OCI-LY7 (cell line): ENCODE measurements at places on chromosomes 7 and 10. TPM values are rescaled to one million over a fixed set of nuclear protein-coding genes. Genes with fewer than 3 reads are reported as not detected.

- no peak for DNase-seq
These were observed 24.2 kb downstream of the COL1A2 start for GRCh38 chr7:94418851-94419250.

DNA sequence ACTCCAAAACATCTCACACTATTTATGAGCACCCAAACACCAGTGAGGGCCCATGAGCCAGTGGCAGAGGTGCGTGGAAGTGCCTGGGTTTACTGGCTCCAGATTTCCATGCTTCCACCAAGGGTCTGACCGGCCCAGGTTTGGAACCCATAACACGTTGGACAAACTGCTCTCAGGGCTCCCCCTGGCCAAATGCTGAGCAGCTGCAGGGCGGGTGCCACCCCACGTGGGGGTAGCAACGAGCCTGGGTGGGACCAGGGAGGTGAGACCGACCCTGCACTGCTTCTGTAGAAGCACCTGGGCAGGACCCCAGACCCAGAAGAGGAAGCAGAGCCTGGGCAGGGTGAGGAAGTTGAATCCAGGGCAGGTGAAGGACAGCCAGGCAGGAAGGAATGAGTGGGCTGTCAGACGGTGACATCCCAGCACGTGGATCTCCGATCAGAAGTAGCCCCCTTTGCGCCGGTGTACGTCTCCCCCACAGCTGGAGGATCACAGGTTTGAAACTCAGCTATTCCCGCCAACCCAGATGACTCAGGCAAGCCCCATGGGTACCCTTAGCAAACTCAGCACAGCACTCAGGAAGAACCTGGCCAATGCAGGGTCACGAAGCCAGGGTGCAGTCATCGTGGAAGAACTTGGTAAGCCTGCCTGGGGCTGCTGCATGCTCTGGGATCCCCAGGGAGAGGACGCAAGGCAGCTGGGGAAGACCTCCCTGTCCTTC lies 100.4 kb upstream of the DDC start:
- no peak for DNase-seq

DNA sequence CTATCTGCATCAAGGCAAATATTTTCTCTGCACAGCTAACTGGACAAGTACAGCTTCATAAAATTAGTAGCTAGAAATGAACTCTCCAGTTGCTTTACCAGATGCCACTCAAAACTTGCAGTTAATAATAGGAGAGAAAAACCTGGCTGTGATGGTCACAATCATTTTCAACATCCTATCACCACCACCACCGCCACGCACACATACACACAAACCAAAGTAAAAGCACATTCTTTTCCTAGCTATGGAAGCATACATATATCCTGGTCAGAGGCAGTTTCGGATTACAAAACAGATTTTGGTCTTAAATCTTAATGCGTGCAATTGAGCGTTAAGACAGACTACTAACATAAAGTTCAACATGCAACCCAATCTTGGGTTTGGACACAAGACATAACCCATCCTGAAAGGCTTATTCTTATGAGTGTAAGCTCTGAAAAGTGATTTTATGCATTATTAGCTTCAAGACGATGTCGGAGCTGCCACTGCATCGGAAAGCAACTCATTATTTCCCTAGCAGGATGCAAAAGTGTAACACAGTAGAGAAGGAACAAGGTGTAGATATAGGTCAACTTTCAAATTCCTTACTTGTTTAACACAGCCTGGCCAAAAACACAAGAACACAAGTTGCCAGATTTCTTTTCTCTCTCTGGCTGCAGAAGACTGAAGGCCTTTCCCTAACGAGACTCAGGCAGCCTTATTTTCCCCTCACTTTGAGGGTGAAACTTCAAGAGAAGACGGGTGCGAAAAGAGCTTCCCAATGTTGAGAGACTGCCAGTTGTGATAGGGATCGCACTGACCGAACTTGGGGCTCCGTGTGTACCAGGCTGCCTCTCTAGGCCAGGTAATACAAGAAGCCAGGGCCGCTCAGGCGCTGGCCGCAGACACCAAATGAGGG lies 1.2 kb downstream of the CACUL1 start:
- no peak for DNase-seq

DNA sequence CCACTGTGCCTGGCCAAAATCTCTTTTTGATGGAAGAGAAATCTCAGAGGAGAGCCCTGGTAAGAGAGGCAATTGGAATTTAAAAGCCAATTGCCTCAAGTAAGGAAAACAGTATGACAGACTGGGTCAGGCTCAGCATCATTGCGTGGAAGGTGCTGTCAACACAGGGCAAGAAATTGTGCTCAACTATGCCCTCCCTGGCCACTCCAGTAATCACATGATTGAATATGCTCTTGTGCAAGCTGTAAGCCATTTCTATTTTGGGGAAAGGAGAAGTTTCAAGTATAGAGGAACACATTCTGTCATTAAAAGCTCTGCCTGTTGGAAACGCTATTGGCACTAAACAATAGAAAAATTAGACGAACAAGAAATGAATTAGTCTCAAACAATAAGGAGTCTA lies 1127.7 kb downstream of the REEP3 start:
- DNase-seq: no peak

GRCh38 chr10:47159361-47160260 lies 140.4 kb upstream of the GDF10 start:
- no peak for DNase-seq

DNA sequence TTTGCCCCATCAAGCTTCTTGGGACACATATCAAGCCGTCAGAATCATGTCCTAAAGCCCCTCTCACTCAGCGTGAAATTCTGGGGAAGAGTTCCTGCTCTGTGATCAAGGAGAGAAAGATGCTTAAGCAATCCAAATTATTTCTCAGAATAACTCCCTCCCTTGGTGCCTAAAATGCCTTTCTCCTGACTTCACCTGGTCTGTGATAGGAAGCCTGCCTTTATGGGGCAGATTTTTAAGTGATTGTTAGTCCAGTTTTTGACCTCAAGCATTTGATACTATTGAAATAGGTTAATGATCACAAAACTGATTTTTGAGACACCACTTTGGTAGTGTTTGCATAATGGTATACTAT lies 76.4 kb upstream of the MAGI2 start:
- DNase-seq: no peak

- DNase-seq: no peak
These were observed 205.2 kb downstream of the SEC23IP start for GRCh38 chr10:120097766-120098165.

GRCh38 chr10:131944976-131945695 lies 36.6 kb downstream of the BNIP3 start:
- no peak for DNase-seq

GRCh38 chr7:155346285-155346684 lies 48.6 kb downstream of the INSIG1 start:
- no peak for DNase-seq

- no peak for DNase-seq
These were observed 349.5 kb upstream of the NFE2L3 start for GRCh38 chr7:25802473-25802872.

DNA sequence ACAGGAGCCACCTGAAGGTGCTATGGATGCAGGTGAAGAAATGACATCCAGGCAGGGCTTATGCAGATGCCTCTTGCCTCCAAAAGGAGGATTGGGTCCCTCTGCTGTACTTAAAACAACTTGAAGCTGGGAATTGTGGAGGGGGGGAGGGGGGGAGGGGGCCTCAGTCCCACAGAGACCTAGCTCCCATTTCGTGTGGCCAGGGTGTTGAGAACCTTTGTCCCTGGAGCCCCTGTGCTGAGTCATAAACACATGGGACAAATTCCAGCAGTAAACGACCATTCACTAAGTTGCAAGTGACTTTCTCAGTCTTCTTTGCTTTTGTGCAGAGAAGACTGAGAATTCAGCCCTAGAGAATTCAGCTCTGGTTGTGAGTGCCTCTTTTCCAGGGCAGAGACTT lies 96.5 kb upstream of the PODXL start:
- DNase-seq: no peak

DNA sequence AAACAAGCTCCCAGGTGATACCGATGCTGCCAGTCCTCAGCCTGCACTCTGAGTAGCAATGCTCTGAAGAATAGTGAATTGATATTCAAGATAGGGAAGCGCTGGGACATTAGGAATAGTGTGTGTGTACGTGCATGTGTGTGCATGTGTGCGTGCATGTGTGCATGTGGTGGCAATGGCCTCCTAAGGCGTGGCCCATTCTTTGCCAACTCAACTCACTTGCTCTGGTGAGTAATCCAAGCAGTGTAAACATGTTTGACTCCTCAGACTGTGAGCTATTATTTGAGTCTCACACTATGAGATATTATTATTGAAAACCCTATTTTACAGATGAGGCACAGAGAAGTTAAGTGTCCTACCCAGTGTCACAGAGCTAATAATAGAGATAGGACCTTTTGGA lies 186.6 kb downstream of the RAB11FIP2 start:
- DNase-seq: no peak

- DNase-seq: no peak
These were observed 235.8 kb downstream of the CELF2 start for GRCh38 chr10:11253385-11254002.

DNA sequence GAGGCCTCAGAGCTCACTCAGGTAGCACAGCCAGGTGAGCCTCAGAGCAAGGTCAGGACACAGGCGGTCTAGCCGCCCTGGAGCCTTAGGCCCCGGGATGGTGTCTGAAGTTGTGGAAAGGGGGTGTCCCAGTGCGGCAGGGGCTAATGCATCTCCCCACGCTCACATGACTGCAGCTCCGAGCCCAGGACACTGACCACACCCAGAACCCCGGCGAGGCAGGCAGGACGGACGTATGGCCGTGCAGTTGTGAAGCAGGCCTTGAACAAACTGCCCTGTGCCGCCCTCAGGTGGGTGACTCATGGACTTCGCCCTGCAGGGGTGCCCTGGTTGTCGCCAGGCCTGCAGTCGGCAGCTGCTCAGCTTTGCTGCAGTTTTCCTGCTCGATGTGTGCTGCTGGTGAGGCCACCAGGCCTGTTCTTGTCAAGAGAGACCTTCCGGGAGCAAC lies 5.0 kb upstream of the PRKAR1B start:
- DNase-seq: no peak

- no peak for DNase-seq
These were observed 69.6 kb upstream of the VWC2 start for GRCh38 chr7:49703881-49704280.

- DNase-seq: no peak
These were observed 74.0 kb downstream of the WNT2 start for GRCh38 chr7:117248829-117249228.

- DNase-seq: no peak
These were observed 145.6 kb downstream of the ADAM12 start for GRCh38 chr10:126242397-126243260.

DNA sequence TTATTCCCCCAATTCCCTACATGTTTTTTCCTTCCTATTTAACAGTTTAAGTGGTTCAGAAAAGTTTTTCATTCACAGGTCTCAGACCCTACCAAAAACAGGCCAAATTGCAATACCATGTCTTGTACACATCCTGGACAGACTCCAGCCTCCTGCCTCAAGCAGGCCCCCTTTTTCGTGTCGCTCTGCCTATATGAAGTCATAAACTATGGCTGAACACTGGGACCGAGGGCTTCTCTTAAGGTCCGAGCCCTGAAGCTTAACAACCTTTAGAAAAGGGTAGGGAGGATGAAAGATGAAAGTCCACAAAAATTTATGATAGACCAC lies 1.4 kb downstream of the FBXW4 start:
- DNase-seq: peak; percentile 74

- no peak for DNase-seq
These were observed 50.0 kb upstream of the SHH start for GRCh38 chr7:155862123-155862892.

GRCh38 chr10:73888514-73888913 lies 14.2 kb upstream of the CAMK2G start:
- DNase-seq: no peak

- no peak for DNase-seq
These were observed 341.6 kb upstream of the AUTS2 start for GRCh38 chr7:69256634-69257081.

GRCh38 chr10:78316451-78316931 lies 282.8 kb downstream of the RPS24 start:
- DNase-seq: no peak

- DNase-seq: no peak
These were observed 68.8 kb upstream of the SDK1 start for GRCh38 chr7:3232228-3232627.

- DNase-seq: no peak
These were observed 159.3 kb downstream of the ELMO1 start for GRCh38 chr7:37289367-37289766.

GRCh38 chr7:135558881-135559280 lies 1.2 kb downstream of the NUP205 start:
- no peak for DNase-seq

DNA sequence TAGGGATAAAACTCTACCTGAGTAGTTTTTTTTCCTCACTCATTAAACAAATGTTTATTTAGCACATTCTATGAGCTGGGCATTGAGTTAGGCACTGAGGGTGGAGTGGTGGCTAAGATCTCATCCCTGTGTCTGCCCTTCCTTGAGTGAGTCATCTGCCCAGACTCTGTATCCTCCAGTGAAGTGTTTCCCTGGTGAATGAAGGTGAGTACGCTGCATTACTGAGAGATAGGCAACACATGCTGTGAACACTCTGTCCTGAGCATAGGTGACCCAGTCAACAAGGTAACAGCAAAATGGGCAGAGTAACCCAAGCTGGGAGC lies 5.8 kb downstream of the PITX3 start:
- no peak for DNase-seq

- no peak for DNase-seq
These were observed 228.2 kb downstream of the NSUN6 start for GRCh38 chr10:18423058-18423637.

GRCh38 chr7:149478754-149479153 lies 17.9 kb upstream of the ZNF777 start:
- no peak for DNase-seq

GRCh38 chr7:27141137-27141922 lies 2.2 kb downstream of the HOXA5 start:
- no peak for DNase-seq

Gene HOXA2
- 0.42 TPM in 1 of 2 replicates, not detected in the other for total RNA-seq

Gene NUTM2B
- total RNA-seq: 0.91 and 1.4 TPM in 2 replicates

Gene TACC2
- not detected in 2 replicates for total RNA-seq

Gene FAM3C
- total RNA-seq: 27.6 and 35.3 TPM in 2 replicates

Gene PSMA2
- total RNA-seq: 101 and 145 TPM in 2 replicates

Gene SCD
- 291 and 327 TPM in 2 replicates for total RNA-seq

Gene MLXIPL
- not detected in 2 replicates for total RNA-seq

Gene MMD2
- not detected in 2 replicates for total RNA-seq

Gene FRMD4A
- total RNA-seq: 0.17 TPM in 1 of 2 replicates, not detected in the other

Gene SRRT
- total RNA-seq: 247 and 264 TPM in 2 replicates

Gene GPR15LG
- total RNA-seq: not detected in 2 replicates

Gene SLC13A1
- not detected in 2 replicates for total RNA-seq

Gene GHRHR
- not detected in 2 replicates for total RNA-seq

Gene GPR26
- not detected in 2 replicates for total RNA-seq

Gene CFAP70
- 0.94 and 1.1 TPM in 2 replicates for total RNA-seq

Gene MALRD1
- total RNA-seq: not detected in 2 replicates

Gene IGFBP3
- total RNA-seq: not detected in 2 replicates

Gene ITIH5
- not detected in 2 replicates for total RNA-seq

Gene OR6V1
- not detected in 2 replicates for total RNA-seq

Gene MYL7
- total RNA-seq: not detected in 2 replicates

Gene STEAP2
- total RNA-seq: not detected in 2 replicates

Gene TFR2
- total RNA-seq: 25.0 and 26.0 TPM in 2 replicates
